ENCODE measurements at places on chromosomes 12 and 14.
A peak's percentile ranks its signal among the peaks of the same experiment; 100 is the strongest.

GRCh38 chr12:117119592-117120198 lies 20.5 kb upstream of the TESC start:
- no peak for DNase-seq

- peak; percentile 69 for DNase-seq
Measured at GRCh38 chr14:74510959-74511409, 17.4 kb downstream of the ISCA2 start.

GRCh38 chr14:32709027-32709426 lies 229.7 kb upstream of the NPAS3 start:
- DNase-seq, result peak; percentile 95

DNA sequence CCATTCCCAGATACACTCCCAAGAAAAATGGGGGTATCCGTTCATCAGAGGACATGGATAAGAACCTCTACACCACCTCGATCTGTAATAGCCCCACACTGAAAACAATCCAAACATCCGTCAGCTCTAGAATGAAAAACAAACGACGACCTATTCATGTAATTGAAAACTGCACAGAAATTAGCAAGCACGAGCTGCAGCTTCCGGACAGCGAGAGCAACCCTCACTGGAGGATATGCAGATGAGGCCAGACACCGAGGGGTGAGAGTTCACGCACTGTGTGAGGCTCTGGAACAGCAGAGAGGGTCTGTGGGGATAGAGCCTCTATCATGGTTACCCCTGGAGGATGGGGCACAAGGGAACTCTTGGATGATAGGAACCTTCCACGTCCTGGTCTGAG lies 143.9 kb upstream of the NCOR2 start:
- DNase-seq, result no peak

DNA sequence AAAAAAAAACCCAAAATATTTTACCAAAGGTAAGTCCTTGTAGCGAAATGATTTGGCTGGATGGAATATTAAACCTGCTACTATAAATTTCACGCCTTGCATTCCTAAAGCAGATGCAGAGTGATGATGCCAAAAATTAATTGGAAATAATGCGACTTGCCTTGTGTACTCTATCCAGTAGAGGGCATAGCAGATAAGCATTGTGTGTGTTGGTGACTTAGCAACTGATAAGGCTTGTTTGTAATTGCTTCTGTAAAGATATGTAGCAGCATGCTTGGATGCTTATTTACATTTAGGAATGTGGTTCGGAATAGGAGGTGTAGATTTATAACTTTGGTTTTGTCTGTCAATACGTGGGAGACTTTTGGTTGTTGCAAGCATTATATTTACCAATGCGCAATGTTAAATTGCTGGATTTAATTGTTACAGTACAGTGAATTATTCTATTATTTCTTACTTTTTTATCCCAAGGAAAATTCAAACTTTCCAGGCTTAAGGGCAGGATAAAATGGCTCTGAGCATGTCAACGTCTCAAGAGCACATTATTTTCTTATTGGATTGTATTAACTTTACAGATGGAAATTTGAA lies 80.5 kb downstream of the TMEM260 start:
- peak; percentile 61 for DNase-seq

GRCh38 chr12:593396-594270 lies 69.6 kb downstream of the NINJ2 start:
- DNase-seq, result no peak

DNA sequence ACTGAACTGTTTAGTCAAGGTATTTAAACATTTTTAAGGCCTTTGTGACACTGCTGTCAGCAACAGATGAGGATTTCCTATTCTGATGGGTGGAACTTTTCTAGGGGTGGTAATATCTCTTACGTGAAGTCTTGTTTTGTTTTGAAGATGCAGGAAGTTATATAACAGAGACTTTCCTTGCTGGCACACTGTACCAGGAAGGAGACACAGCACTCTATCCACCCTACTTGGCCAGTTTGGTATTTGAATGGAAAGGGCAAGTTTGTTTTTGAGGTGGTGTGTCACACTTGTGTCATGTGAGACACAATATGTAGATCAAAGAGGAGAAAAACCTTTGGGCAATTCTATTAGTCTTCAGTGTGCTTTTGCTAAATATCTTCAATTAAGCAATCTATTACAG lies 51.6 kb upstream of the SRP54 start:
- DNase-seq, result peak; percentile 35

DNA sequence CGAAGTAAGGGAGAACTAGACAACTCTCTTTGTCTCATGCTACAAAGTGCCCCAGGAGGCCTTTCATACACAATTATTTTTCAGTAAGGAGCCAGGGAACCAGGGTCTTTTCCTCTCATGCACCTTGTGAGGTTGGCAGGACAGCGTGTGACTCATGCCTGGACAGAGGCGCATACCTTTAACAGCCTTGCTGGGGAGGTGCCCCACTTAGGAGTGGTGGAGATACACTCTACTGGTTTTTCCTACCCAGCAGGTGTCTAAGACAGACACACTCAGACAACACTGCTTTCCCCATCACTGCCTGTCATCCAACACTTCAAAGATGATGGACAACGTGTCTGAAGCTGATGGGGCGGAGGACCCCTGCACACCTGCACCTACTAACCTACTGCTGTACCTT lies 49.1 kb downstream of the B4GALNT3 start:
- DNase-seq, result peak; percentile 74

DNA sequence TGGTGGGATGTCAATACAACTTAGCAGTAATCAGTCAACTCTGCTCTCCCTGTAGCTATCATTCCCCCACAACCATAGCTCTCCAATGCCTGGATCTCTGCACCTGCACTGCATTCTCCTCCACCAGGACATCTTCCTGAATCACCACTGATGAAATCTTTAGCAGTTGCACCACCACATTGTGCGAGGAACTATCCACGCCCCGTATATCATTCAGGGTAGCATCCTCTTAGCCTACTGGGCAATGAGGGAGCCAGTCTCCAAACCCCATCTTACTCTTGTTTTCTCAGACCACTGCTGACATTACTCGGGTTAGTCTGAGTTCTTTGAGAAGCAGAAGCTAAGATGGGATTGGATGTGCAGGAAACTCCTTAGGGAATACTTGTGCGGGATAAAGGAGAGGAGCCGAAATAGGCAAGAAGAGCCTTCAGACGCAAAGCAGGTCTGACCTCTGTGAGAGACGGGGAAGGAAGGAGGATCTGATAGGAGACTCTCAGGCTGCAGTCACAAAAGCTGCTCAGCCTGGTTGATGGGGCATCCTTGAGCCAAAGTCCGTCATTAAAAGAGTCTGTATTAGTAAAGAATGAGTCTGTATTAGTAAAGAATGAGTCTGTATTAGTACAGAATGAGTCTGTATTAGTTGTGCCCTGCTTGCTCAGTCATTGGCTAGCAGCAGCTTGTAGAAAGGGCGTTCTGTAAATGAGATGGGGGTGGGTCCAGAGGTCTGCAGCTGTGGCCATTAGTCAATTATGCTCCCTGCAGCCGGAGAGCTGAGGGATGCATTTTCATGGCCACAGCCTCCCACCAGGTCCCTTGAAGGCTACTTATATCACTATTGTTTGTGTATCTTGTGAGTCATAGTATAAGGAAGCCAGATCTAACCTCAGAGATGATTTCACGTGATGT lies 49.6 kb upstream of the RASSF3 start:
- DNase-seq, result peak; percentile 79

GRCh38 chr14:59213368-59214315 lies 25.2 kb downstream of the DAAM1 start:
- DNase-seq, result no peak

DNA sequence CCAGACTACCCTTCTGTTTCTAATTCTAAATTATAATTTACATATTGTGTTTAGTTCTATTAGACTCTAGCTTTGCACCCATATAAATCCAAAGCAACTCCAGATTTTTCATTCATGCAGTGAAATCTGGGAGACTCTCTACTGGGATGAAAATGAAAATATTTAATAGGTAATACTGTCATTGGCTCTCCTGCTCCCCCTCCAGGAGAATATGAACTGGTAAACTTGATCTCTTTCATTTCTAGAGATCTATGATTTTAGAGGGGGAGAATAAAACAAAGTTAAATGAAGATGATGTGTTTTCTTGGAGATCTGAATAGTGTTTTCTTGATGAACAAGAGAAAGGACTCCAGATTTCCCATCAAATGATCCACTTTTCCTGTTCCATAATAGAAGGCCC lies 104.3 kb upstream of the TMCC3 start:
- no peak for DNase-seq

Measured in renal cortical epithelial cell (primary cell).